Stimulated activated CD8-positive, alpha-beta memory T cell treated with anti-CD3 and anti-CD28 coated beads, Interleukin-4, amount 100 ng/mL, for 24 hours (primary cell): ENCODE measurements at places on chromosomes 7 and 10.

- no peak for DNase-seq
These were observed 11.6 kb downstream of the FRG2B start for GRCh38 chr10:133614830-133615580.

- DNase-seq = no peak
These were observed 51.4 kb upstream of the AOAH start for GRCh38 chr7:36775676-36776075.

DNA sequence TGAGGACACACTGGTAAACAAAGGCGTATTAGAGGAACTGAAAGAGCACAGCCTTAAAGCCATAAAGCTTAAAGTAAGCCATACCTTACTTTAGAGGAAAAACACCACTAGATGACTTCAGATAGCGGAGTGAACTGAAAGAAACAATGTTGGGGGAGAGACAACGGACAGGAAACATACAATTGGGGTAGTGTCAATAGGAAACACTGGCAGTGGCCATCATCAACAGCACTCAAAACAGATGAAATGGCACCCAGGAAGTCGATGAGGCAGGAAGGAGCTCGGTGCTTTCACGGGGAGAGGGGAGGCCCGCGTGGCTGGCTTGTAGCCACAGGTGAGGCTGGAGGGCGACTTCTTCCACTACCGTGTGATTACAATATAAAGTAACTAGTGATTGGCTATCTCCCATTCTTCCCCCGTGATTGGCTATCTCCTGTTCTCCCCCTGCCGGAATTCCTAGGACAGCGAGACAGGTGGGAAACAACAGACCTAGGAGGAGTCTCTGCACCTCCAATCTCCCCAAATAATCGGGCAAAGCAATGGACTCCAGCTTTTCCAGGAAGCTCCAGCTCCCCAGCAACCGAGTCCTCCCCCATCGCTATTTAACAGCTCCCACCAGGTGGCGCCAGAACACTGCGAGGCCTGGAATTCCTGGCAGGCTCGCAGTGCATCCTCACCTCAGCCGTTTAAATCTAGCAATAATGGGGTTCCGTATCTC lies 2.4 kb upstream of the TAS2R38 start:
- DNase-seq = peak; percentile 52

- DNase-seq = no peak
These were observed 807.7 kb upstream of the ZWINT start for GRCh38 chr10:57168611-57169240.

GRCh38 chr7:93178213-93178612 lies 30.0 kb upstream of the SAMD9L start:
- DNase-seq = no peak

- no peak for DNase-seq
These were observed 10.4 kb downstream of the CHRM2 start for GRCh38 chr7:136878878-136879277.

DNA sequence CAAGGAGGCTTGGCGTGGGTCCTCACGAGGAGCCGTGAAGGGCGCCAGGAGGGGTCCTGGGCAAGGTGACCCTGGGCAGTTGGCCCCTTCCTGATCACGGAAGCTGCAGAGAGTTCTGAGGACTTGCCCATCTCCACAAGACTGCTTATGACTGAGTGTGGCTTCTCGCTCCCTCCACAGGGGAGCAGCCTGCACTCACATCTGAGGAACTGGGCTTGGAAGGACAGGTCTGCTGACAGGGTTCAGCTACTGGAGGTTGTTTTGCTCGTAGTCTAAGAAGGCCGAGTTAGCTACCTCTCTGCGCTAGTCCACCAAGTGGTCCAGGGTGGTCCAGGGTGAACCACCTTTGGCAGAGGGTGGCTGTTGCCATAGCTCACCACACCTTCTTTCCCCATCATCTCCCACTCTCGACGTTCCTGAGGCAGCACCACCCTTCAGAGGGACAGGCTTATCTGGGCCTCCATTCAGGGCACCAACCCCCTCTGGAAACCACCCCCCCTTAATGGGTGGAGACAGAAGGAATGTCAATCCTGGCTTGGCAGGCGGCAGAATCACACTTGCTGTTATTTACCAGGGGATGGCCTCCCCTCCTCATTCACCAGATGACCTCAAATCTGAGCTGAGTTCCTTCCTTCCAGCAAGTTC lies 38.2 kb downstream of the FAM53B start:
- no peak for DNase-seq

- no peak for DNase-seq
These were observed 740 bp downstream of the HTR7 start for GRCh38 chr10:90856964-90857634.

GRCh38 chr10:77835669-77836086 lies 90.9 kb downstream of the DLG5 start:
- no peak for DNase-seq

DNA sequence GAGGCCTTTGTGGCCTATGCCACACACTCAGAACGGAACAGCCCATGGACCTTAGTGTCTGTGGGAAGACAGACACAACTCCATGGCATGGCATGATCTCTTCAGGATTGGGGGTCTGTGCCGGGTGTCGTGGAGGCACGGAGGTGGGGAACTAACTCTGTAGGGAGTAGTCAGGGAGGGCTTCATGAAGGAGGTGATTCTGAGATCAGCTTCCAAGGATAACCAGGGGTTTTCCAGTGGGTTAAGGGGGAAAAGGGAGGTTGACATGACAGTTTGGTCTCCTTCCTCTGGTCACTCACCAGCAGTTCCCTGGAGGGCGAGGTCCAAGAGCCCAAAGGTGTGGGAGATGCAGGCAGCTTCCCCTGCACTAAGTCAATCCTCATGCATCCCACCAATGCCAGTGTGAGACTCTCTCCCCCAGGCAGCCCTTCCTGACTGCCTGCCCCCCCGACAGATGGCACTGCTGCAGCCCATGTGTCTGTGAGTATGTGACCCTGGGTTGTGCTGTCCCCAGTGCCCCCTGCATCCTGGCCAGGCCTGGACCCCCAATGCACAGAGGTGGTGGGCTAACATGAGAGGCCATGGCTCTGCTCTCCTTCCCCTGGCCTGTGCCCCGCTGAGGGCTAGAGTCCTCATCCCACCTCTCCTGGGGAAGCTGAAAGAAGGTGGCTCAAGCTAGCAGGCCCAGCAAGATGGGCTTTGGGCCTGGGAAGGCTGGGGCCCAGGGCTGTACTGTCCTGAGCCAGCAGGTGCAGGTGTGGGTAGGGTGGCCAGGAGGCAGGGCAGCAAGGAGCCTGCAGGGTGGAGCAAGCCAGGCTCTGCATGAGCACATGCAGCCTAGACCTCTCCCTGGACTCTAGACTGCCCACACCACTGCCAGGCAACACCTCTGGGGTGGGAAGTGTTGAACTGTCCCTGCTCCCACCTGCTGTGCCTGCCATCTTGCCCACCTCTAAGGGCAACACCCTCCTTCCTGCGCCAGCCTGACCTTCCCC lies 39.7 kb downstream of the RASGEF1A start:
- DNase-seq = no peak

- DNase-seq = no peak
These were observed 8.1 kb upstream of the GPR85 start for GRCh38 chr7:113094517-113095249.

GRCh38 chr7:12294701-12295100 lies 83.6 kb downstream of the TMEM106B start:
- DNase-seq = no peak

- DNase-seq = no peak
These were observed 16.4 kb downstream of the SH3PXD2A start for GRCh38 chr10:103838862-103839518.

GRCh38 chr7:56028942-56029630 lies 22.2 kb downstream of the PSPH start:
- no peak for DNase-seq

- DNase-seq = no peak
These were observed 39.2 kb downstream of the DNAJC9 start for GRCh38 chr10:73207883-73208282.

- DNase-seq = no peak
These were observed 13.5 kb upstream of the CHST3 start for GRCh38 chr10:71950683-71951082.

- DNase-seq = no peak
These were observed 105.0 kb upstream of the AMPH start for GRCh38 chr7:38736138-38736537.

DNA sequence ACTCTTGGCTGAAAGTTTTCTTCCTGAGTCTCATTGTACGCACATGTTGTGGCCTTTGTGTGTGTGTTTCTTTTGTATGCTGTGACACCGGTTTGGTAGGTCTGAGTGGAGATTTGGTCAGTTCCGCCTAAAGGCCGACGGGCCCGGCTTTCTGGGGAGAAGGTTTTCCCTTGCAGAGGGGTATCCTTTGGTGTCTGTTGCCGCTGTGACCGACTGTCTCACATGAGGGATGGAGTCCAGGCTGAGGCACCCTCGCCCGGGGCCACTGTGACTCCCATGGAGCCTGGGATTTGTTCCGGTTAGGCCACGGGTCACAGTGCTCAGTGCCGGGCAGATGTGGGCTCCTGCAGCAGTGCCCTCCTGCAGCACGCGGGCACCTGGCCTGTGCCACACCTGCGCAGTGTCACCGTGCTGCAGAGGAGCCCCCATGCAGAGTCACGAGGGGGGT lies 19.4 kb downstream of the INPP5A start:
- DNase-seq = no peak

DNA sequence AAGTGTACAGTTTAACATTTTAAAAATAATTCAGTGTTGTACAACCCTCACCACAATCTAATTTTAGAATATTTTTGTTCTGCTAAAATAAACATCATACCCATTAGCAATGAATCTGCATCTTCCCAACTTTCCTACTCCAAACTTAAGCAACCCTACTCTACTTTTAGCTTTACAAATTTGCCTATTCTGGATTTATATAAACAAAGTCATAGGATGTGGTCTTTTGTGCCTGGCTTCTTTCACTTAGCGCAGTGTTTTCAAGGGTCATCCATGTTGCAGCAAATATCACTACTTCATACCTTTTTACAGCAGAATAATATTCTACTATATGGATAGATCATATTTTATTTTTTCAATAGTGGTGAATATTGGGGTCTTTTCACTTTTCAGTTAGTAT lies 18.9 kb downstream of the CALML3 start:
- DNase-seq = no peak

DNA sequence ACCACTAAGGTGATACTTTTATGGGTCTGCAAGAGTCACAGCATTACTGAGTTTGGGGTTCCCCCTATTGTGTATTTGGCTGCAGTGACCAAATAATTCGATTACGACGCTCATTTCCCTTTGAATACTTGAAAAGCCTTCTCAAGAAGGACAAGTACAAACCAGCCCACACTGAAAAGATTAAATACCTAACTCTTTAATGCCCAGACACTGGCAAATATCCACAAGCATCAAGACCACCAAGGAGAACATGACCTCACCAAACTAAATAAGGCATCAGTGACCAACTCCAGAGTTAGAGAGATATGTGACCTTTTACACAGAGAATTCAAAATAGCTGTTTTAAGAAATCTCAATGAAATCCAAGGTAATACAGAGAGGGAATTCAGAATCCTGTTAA lies 31.8 kb upstream of the SFTPD start:
- no peak for DNase-seq

- no peak for DNase-seq
These were observed 161.0 kb upstream of the FAM171A1 start for GRCh38 chr10:15531927-15532722.

DNA sequence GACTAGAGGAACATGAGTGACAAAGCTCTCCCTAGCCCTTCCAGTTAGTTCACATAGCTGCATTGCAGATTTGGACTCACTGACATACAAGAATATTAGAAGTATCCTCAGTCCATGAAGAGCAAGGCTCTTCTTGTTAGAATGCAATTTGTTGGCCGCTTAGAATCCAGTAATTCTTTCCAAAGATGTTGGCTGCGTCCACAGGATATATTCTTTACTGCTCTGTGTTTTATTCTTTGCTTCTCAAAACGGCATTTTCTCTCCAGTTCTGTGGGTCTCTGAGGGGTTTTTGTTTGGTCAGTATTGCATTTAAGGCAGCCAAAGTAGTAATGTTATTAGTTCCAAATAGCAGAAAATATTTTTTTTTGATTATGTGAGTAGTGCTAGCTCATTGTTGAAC lies 588.6 kb downstream of the DNAJB9 start:
- DNase-seq = no peak

GRCh38 chr7:91248996-91249395 lies 15.2 kb upstream of the FZD1 start:
- DNase-seq = no peak

DNA sequence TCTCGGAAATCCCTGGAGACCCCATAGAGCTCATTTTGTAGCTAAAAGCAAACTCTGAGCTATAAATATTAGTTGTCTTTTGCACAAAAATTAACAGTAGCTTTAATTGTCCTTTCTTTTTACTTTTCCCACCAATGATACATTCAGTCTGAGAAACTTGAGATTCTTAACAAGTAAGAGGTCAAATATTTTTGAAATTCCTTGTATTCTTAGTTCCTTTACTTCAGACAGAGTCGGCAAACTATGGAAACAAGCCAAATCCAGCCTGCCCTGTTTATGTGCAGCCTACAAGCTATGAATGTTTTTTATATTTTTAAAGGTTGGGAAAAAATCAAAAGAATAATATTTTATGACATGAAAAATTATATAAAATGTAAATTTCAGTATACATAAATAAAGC lies 146.6 kb downstream of the CTNNA3 start:
- no peak for DNase-seq

DNA sequence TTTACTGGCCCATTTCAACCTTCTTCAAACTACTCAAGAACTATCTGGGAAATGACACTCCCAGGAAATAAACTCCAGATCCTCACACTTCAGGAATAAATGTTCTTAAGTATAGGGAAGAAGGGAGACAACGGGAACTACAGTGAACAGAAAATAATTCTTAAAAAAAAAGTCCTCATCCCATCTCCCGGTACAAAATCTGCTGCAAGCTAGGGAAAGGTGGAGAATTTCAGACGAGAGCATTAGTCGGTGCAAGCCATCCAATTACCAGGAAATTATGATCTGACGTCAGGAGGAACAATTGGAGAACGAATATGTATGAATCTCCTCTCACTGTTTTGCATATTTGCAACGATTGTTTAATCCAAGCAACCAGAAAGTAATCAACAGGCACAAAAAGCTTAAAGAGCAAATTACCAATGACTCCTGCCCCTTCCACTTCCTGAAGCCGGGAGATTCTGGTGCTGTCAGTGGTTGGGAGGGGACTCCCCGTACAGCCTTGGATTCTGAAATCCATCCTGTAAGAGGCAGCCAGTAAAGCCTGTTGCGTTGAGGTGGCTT lies 15.1 kb upstream of the GATA3 start:
- no peak for DNase-seq

DNA sequence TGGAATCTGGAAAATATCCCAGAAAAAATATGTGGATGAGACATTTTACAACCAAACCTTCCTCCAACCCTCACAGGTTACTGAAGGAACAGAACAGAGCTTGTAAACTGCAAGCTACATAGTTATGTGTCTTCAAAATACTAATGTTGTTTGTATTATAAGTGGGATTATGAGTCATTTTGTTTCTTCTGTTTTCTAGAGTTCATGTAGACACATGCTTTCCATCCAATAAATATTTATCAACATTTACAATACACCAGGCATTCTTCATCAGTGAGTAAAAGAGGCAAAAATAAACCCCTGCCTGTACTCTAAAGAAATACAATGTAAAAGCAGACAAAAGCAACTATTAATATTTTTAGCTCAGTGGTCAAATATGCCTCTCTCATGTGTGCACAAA lies 38.0 kb upstream of the TES start:
- no peak for DNase-seq
